Thymus (tissue), 14 donors: ENCODE measurements at places on chromosomes 12 and 14. TPM values are rescaled to one million over a fixed set of nuclear protein-coding genes. Genes with fewer than 3 reads are reported as not detected.

CD9 gene
- total RNA-seq, result 50.0 TPM

GNG2 gene
- total RNA-seq, result 49.4 TPM

GRCh38 chr12:32877601-32878459 lies 18.7 kb downstream of the PKP2 start:
- DNase-seq, result no peak

- no peak for DNase-seq
These were observed 129.5 kb downstream of the FBXL14 start for GRCh38 chr12:1464925-1465324.

- no peak for DNase-seq
These were observed 12.8 kb downstream of the BDKRB2 start for GRCh38 chr14:96217376-96217913.

- DNase-seq, result no peak
These were observed 66.6 kb downstream of the DAAM1 start for GRCh38 chr14:59254911-59255545.

DNA sequence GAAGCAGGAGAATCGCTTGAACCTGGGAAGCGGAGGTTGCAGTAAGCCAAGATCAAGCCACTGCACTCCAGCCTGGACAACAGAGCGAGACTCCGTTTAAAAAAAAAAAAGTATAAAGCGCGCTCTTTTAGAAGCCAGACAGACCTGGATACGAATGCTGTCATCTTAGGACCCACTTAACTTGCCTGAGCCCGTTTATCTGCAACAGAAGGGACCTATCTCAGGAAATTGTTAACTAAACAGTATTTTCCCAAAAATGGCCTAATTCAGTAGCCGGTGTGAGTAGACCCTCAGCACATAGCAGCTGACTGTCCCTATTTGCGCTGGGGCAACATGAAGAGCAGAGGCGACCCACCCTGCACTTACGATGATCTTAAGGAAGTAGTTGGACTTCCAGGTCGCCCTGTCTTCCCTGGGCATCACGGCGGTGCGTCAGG lies 529 bp downstream of the RPLP0 start:
- DNase-seq, result no peak

- DNase-seq, result no peak
These were observed 15.5 kb upstream of the ZNF268 start for GRCh38 chr12:133165776-133166175.

DNA sequence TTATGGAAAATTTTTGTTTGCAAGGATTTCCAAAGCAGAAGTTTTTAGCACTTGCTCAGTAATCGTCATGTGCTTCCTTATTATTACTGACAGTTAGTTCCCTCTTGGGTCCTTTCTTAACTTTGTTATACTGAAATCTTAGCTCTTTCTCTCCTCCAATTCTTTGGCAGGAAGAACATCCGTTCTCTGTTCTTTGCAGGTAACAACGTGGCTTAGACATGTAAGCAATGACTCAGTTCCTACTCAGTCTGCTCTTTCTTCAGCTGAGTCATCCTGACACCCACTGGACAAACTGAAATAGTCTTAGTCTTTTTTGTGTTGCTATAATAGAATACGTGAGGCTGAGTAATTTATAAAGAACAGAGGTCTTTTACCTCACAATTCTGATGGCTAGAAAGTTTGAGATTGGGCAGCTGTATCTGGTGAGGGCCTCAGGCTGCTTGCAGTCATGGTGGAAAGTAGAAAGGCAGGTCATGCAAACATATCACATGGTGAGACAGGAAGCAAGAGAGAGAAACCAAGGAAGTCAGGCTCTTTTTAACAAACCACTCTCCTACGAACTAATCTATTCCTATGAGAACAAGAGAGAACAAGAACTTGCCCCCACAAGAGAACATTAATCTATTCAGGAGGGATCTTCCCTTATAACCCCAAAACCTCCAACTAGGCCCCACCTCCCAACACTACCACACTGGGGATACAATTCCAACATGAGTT lies 49.2 kb downstream of the TESPA1 start:
- peak; percentile 16 for DNase-seq

TMPRSS12 gene
- not detected for total RNA-seq
